ENCODE measurements at places on chromosomes 12 and 14.

- DNase-seq = no peak
Measured at GRCh38 chr12:109537136-109537535, 36.2 kb downstream of the MMAB start.

- no peak for DNase-seq
Measured at GRCh38 chr12:63846238-63846967, 1.9 kb downstream of the SRGAP1 start.

DNA sequence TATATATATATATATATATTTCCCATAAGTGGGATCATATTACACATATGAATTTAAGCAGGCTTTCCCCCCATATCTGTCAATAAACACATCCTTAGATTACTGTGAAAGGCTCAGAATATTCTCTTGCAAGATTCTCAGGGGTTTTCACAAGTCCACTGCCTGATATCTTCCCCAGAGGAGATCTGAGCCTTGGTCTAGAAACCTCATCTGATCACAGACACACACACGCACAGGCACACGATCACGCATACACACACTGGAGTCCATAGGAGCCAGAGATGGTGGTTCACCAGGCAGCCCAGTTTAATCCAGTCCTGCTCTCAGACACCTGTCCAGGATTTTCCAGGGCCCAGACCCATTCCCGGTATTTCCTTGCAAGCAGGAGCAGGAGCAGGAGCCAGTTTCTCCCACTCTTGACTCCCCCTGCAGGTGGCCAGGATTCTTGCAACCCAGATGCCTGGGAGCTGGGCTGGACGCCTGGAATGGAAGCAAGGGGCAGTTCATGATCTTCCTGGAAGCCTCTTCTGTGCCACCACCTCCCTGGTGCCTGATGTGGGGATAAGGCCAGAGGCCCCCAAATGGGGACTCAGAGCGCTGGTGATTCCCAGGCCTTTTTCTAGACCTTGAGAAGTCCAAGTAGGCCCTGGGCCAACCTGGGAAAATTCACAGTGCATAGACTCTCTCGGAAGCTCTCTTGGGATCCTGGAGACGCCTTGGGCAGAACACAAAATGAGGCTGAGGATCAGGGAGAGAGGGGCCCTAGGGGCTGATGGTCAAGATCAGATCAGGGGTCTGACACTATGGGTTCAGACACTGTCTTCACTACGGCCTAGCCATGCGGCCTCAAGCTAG is 16.5 kb upstream of the KRT78 start:
- peak; percentile 22 for DNase-seq

DNA sequence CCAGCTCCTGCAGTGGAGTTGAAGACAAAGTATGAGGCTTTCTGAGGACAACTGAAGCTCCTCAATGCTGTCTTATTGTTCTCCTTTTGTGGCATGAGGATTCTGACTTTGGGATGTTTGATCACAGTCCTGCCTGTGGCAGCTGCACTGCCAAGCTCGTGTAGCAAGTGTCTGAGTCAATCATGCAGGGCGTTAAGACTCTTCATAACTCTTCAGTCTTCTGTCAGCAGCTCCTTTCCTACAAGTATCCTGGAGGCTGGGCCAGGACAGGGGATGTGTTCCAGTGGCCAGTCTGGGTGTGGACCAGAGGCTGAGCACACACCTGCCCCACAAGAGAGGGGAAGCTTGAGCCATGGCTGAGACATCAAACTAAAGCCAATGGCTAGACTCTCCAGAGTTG is 94.3 kb downstream of the PELI2 start:
- DNase-seq = no peak

- DNase-seq = no peak
Measured at GRCh38 chr12:58711974-58712373, 208.3 kb downstream of the LRIG3 start.

- peak; percentile 25 for DNase-seq
Measured at GRCh38 chr14:21191809-21192446, 36.1 kb upstream of the OR5AU1 start.

DNA sequence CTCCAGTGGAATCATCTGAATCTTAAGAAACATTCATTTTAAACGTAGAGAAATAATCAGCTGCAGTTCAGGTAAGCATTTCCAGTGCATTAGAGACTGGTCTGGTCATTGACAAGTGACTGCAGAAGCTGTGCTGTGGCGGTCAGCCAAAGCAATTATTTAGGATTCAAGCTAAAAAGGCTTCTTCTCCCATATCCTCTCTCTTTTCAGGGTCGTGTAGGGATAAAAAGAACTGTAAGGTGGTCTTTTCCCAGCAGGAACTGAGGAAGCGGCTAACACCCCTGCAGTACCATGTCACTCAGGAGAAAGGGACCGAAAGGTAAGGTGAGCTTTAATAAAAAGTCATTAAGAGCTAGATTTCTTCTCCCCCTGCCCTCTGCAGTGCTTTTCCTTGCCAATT is 48.1 kb downstream of the MSRB3 start:
- no peak for DNase-seq

- no peak for DNase-seq
Measured at GRCh38 chr12:6700646-6701051, at the start of gene PIANP. PIANP (minus strand) TSS chr12:6700815; CDS start chr12:6698061, 2,754 bp downstream.

GRCh38 chr12:66032739-66033138 is 97.8 kb downstream of the LLPH start:
- no peak for DNase-seq

GRCh38 chr12:94080341-94081009 is 67.9 kb upstream of the PLXNC1 start:
- no peak for DNase-seq

DNA sequence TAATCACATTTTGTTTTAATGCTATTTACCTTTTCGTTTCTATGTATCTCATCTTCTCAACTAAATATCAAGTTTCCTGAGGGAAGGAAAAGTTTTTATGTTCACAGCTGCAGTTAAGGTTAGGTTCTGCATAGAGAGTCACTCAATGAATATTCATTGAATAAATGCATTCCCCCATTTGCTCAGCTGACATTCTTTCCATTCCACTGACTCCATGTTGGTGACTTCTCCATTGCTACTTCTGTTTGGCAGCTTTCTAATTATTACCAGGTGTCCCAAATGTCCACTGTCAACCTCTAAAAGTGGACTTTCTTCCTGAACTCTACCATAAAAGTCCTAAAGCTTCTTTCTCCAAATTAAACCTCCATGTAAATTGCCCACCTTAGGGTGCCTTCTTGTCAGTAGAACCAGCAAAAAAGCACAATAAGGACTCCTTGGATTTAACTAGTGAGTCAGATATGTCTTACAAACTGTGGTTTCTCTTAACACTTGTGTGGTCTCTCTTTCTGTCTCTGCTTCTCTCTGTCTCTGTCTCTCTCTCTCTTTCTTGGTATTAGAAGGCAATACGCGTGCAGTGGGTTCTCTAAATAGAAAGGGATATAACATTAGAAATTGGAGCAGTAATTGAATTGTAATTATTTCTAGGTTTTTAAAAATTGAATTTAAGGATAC is 85.9 kb downstream of the TMEM117 start:
- DNase-seq = no peak

DNA sequence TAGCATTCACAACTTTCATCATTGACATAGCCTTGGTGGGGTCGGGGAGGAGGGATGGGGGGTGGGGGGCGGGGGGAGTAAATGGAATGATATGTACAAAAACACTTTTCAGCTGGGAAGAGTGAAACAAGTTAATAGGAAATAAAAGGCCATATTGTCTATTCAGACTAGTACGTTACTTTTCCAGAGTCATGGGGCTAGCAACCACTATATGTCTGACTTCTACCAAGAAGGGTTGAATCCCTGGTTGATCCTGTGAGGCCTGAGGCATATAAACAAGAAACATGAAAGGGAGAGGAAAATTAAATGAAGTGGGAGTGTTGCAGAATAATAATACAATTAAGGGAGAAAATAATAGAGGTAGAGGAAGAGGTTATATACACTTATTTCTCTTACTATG is 225.5 kb downstream of the ERC1 start:
- DNase-seq = no peak

DNA sequence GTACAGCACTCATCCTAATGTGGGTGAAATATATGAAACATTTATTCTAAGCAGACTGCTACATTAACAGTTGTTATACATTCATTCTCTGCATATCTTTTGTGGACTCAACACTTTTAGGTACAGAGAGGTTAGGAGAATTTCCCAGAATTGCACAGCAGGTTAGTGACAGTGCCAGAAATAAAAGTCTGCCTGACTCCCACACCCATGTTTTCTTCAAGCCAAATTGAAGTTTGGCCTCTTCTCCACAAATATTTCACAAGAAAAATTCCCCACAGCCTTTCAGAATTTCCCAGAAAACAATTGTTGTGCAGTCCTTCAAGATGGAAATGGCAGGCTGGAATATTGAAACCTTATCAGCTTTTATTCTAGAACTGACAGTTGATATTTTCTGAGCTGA is 464.8 kb downstream of the RAD51B start:
- no peak for DNase-seq

DNA sequence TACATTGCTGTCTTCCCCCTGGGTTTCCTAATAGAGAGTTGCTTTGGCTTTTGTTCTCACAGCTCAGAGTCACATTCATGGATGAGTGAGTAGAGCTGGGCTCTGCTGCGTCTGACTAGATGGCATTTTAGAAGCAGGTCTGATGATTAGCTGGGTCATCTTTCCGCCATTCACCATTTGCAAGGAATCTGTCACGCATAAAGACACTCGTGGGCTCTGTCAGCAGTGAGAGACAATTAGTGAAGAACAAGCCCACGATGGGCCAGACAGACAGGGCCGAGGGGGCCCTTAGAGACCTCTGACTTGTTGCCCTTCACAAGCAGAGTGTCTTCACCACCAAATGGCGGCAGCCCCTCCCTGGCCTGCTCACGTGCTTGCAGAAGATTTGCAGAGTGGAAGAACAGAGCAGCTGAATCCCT is 175.0 kb downstream of the CRADD start:
- no peak for DNase-seq

GRCh38 chr14:62662811-62663455 is 382.3 kb downstream of the KCNH5 start:
- DNase-seq = no peak

DNA sequence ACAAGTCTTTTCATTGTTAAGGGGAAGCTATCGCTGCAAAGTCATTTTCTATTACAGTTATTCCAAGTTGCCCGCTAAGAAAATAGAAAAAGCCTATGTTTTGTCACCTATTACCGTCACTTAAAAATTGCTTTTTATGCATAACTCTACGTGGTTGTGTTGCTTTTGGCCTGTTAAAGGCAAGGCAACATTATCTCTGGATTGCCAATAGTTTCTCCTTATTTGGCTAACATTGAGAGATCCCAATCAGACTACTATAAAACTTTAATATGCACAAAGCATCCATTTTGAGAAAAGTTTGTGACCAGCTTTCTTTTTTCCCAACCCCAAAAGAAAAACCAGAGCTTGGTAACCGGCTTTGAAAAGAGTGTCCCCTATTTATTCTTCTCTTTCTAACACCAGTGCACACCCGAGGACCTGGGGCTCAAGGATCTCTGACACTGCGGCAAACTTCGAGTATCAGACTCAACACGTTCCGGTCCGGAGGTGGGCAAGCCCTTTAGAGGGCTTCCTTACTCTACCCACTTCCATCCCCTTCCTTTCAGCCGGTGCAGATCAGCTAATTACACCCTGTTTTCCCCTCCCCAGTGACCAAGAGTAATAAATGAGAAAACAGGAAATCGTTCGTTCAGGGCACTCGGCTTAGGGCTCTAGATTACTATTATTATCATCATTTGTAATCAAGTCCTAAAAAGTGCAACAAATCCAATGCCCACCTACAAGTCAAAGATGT is 1.2 kb downstream of the PPP1R12A start:
- no peak for DNase-seq

All from nucleus accumbens (tissue), 56 donors.